ENCODE measurements at places on chromosomes 16 and 17.

DNA sequence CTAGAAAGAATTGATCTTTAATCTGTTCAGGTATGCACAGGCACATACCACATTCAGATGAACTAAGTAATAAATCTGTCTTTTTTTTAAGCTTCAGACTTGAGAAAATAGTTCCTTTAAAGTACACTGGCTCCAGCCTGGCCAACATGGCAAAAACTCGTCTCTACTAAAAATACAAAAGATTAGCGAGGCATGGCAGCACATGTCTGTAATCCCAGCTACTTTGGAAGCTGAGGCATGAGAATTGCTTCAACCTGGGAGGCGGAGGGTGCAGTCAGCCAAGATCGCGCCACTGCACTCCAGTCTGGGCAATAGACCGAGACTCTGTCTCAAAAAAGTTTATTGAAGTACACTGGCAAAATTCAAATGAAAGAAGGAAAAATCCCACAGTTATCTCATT lies 111.0 kb upstream of the NETO2 start:
- DNase-seq, result no peak

GRCh38 chr16:50267651-50268050 lies 1.3 kb downstream of the ADCY7 start:
- no peak for DNase-seq

DNA sequence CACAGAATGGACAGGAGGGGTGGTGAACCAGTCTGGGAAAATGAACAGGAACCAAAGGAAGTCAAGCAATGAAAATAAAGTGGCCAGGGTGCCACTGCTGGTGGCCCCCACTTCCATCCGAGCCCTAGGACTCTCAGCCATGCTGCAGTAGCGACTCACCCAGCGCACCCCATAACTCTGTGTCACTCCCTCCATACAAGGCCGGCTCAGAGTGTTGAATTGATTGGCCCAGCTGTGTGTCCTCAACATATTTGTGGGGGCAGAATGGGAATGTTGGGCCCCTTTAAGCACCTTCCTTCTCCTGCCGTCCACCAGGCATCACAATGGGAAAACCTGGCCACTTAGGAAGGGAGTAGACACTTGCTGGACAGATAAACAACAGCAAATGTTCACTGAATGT lies 169.0 kb upstream of the SDK2 start:
- no peak for DNase-seq

- DNase-seq, result no peak
These were observed 2.6 kb downstream of the BBS2 start for GRCh38 chr16:56517206-56517605.

DNA sequence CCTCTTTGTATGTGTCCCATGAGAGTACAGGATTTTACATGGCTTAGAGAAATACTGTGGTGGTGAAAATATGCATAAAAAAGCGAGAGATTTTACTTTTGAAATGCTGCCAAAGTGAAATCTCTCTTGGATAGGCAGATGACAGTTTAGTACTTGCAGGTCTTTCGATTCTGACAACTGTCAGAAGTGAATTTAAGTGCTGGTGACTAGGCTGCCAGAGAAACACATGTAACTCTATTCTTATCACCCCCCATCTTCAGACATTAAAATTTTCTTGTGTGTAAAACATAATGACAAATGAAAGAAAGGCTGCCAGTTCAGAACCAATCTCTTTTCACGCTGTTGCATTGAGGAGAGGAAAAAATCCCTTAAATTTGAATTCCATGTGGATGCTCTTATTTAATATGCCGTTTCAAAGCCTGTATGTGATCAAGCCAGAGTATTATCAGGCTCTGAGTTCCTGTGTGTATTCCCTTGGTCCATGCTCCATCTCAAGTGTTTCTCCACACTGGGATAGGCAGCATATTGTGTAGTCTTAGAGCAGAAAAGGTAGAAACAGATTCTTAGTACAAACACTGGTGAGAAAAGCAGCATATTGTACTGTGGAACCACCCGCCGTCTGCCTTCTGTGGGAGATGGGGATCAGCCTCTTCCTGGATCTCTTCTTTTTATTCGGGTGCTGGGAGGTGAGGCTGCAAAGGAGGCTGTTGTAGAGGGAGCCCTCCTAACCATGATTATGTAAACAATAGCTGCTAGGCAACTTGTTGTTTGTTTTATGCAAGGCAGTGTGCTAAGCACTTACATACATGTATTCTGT lies 291.3 kb downstream of the WWOX start:
- DNase-seq, result no peak

- no peak for DNase-seq
These were observed 9.1 kb downstream of the FLCN start for GRCh38 chr17:17227608-17228520.

DNA sequence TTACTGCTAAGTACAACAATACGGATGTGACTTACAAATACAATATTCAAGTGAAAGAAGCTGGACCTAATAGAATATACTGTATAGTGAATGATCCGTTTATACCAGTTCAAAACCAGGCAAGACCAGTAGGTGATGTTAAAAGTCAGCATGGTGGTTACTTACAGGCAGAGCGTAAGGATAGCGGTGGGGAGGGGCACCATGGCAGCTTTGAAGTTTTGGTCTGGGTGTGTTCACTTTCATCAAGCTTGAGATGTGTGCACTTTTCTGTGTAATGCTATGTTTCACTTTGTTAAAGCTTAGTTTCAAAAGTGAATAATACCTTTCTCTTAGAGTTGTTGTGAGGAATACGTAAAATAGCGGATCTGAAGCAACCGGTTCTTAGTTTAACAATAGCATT lies 16.5 kb upstream of the SLC35G3 start:
- DNase-seq, result no peak

DNA sequence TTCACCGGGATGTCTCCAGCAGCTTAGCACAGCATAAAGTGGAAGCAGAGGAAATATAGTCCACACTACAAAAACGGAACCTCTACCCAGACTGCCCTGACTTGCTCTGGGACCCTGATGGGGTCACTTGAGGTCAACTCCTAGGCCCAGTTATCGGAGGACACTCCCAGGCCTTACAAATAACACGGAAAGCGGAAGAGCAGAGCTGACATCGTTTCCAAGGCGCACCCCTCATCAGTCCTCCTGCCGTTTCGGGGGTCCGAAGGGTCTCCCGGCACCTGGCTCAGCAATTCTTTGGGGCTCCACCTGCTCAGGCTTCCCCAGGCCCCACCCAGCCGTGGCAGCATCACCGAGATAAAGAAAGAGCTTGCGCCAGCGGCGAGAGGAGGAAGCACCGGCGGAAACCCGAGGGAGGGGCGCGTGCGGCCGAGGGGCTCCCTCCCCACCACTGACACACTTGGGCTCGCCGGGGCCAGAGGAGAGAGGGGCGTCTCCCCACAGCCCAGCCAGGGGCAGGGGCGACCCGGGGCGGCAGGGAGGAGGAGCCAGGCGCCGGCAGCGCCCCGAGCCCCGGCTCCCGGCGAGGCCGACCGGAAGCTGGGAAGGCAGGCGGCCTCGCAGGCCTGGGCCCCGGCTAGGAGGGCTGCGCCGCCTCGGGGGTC lies 727 bp downstream of the CORO7 start:
- no peak for DNase-seq

- peak; percentile 37 for DNase-seq
These were observed 34.3 kb downstream of the VPS35L start for GRCh38 chr16:19589771-19590302.

DNA sequence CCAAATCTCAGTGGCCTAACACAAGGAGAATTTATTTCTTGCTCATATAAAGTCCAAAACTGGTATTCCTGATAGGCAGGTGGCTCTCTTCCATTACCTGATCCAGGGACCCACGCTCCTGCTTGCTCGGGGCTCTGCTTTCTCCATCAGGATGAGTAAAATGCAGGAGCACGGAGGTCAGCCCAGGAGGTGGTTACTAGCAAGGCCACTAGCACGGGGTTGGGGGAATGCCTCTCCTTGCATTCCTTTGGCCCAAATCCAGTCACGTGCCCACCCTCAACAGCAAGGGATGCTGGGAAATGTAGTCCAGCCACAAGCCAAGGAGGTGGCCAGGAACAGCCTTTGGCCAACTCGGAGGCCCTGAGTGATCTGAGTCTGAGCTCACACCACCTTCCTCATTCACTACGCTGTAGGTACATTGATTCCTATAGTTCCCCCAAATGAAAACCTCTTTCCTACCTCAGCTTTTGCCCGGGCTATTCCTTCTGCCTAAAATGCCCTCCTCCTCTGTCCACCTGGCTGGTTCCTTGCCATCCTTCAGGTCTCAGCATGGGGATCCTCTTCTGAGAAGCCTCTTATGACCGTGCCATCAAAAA lies 38.3 kb upstream of the HAPSTR1 start:
- DNase-seq, result no peak

- DNase-seq, result no peak
These were observed 29.1 kb downstream of the EFCAB13 start for GRCh38 chr17:47352848-47353247.

DNA sequence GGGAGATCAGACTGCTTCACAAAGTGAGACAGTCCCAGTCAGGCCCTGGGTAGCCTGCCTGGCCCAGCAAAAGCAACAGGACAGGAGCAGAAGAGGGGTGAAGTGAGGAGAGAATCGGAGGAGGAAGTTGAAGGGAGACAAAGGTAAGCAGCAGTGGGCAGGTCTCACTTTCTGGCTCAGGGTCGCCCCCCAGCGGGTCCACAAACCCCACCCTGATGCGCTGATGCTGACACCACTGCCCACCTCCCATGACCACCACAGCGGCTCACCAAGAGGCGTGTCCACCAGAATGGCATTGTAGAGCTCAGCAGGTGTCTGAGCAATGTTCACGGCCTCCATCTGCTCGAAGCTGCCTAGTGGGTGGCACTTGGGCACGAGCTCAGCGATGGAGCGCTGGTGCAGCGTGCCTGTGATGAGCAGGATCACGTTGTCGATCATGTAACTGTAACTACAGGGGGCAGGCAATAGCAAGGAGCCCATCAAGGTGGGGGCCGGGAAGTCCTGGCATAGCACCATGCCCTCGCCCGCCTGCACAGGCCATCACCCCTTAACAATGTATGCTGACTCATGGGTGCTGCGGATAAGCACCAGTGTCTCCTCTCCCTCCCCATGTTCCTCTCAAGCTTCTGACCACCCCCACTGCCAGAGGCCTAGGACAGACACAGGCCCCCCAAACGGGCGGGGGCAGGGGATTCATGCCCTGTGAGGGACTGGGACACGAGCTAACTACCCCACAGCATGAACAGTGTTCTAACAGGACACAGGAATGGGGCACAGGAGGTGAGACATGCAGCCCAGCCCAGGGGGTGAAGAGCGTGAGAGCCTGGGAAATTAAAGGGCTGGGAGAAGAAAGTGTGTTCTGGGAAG lies 13.6 kb downstream of the HSD11B2 start:
- no peak for DNase-seq

DNA sequence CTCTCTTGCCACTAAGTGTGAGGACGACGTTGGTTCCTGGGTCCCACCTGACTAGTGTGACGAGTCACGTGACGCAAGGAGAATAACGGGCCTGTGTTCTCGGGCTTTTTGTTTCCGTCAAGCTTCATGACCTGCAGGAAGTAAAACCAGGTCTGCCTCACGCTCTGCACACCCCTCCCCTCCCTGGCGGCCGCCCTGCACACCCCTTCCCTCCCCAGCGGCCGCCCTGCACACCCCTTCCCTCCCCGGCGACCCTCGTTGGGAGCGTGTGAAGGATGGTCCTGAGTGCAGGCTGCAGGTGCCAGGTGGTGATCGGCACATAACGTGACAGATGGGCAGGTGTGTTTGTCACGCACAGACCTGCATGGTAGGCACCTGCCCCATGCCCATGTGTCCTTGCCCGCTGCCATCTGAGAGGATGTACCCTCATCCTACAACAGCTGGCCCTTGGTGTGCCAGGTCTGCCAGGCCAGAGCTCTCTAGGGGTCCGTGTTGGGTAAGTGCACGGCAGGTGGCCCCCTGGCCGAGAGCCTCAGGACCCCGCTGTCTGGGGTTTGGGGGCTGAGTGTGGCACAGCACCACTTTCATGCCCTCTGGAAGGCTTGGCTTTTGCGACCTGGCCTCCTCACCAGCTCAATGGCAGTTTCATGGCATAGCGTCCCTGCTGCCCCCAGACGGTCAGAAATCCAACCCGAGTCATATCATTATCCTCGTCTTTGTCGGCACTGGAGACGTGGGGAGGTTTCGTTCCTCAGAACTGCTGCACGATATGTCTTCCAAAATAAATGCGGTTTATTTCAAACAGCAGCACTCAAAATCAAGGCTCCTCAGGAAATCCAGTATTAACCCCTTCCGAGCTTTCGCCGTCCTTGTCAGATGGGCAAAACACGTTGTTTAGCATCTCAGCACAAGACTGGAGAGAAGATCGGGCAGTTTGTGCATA lies 191.8 kb upstream of the CHMP6 start:
- DNase-seq, result no peak

GRCh38 chr17:751269-752001 lies 629 bp downstream of the GEMIN4 start:
- DNase-seq, result no peak

GRCh38 chr17:59389066-59389465 lies 57.6 kb downstream of the YPEL2 start:
- DNase-seq, result no peak

DNA sequence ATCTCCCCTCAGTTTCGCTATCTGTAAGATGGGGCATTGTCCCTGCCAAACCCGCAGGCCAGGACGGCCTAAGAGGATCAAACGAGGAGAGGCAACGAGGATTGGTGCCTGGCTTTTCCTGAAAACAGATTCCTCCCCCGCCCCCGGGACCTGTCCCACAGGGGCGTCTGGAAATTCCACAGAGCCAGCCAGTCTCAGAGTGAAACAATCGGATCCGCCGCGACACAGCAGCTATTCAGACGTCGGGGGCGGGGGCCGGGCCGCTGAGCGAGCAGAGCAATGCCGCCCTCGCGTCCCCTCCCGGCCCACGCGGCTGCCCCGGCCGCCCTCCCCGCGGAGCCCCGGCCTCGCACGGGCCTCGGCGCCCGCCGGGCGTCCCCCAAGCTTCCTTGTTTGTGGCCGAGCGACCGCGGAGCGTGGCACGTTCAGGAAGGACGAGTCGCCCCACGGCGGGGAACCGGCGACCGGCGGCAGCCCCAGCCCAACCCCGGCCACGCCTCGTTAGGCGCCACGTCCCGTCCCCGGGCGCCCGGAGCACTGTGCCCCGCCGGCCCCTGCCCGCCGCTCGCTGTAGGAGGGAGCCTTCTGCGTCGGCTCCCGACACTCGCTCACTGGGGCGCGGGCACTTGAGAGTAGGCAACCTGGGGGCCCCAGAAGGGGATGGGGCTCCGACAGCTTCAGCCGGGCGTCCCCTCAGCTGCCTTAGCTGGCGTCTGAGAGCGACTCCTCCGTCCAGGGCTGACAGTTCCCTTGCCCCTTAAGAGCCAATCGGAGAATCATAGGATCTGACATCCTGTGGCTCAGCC lies 29.6 kb upstream of the PHOSPHO1 start:
- peak; percentile 56 for DNase-seq
